ENCODE measurements at places on chromosomes 5 and 9.

DNA sequence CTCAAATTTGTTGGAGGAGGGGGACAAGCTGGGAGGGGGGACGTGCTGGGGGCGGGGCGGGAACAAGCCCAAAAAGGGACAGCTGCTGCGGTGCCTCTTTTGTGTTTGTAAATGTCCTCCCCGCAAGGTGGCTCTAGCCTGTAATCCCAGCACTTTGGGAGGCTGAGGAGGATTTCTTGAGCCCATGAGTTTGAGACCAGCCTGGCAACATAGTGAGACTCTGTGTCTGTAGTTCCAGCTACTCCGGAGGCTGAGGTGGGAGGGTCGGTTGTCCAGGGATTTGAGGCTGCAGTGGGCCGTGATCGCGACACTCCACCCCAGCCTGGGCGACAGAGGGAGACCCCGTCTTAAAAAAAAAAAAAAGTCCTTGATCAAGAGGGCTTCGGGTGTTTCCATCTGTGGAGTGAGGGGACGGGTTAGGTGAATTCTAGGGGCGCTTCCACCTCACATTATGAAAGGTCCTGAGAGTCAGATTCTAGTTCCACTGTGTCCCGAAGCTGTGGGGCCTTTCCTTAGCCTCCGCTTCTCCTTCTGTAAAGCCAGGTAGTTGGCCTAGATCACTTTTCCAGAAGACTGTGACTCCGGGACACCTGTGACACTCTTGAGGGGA lies 779 bp upstream of the CTNNA1 start:
- peak; percentile 14 for DNase-seq

GRCh38 chr9:138022756-138023393 lies 145.3 kb downstream of the CACNA1B start:
- peak; percentile 2 for DNase-seq

- DNase-seq = no peak
Observed at GRCh38 chr5:159091065-159091464, 8.7 kb downstream of the EBF1 start.

- no peak for DNase-seq
Observed at GRCh38 chr5:14063691-14064090, 79.5 kb upstream of the TRIO start.
